DMS153 (cell line): ENCODE measurements at places on chromosomes 2 and 18.
A peak's percentile ranks its signal among the peaks of the same experiment; 100 is the strongest.

DNA sequence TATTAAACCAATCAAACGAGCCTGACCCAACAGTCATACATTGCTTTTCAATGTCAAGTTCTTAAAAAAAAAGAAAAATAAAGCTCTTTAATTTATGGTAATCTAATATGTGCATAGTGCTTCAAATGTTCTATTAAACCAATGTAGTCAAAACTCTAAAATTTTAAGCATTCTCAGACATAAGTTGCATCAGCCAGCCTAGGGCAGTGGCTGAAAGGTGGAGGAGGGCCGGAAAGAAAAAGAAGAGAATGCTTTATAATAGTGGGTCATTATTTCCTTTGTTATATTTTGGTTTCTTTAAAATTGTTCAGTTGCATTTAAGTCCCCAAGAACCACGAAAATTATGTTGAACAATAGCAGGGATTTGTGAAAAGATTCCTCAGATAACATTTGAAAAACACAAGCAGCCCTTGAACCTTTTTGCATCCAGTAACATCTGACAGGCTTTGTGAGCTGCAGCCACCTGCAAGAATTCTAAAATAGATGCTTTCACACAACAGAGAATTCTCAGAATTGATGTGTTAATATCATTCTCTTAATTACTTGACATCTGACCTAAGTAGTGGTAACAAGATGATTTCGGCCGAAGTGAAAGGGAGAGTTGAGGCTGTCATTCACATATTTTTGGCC, 252.1 kb downstream of the CDCA7 start:
- DNase-seq = no peak

GRCh38 chr2:57894381-57894780, 152.2 kb upstream of the VRK2 start:
- no peak for DNase-seq

GRCh38 chr2:216735086-216735485, 39.7 kb upstream of the IGFBP5 start:
- no peak for DNase-seq

GRCh38 chr2:217016796-217017419, 157.0 kb upstream of the TNP1 start:
- DNase-seq = no peak

DNA sequence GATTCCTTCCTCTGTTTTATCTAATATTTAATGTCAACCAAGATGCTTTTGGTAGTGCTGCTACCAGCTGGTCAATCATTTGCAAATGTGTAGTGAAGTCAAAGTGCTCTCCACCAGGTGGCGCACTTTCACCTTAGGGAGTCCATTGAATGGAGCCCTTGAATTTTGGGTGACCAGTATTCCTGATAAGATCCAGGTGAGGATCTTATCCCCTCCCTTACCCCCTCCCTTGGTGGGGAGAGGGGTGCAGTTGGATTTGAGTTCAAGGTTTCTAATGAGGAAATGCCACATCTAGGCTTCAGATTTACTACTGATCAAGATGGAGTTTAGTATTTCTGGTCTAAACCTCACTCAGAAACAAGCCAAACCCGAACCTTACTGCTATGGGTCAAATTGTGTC, 12.0 kb upstream of the E2F6 start:
- DNase-seq = peak; percentile 49

- DNase-seq = no peak
Measured at GRCh38 chr18:9919564-9920232, 5.9 kb downstream of the VAPA start.

DNA sequence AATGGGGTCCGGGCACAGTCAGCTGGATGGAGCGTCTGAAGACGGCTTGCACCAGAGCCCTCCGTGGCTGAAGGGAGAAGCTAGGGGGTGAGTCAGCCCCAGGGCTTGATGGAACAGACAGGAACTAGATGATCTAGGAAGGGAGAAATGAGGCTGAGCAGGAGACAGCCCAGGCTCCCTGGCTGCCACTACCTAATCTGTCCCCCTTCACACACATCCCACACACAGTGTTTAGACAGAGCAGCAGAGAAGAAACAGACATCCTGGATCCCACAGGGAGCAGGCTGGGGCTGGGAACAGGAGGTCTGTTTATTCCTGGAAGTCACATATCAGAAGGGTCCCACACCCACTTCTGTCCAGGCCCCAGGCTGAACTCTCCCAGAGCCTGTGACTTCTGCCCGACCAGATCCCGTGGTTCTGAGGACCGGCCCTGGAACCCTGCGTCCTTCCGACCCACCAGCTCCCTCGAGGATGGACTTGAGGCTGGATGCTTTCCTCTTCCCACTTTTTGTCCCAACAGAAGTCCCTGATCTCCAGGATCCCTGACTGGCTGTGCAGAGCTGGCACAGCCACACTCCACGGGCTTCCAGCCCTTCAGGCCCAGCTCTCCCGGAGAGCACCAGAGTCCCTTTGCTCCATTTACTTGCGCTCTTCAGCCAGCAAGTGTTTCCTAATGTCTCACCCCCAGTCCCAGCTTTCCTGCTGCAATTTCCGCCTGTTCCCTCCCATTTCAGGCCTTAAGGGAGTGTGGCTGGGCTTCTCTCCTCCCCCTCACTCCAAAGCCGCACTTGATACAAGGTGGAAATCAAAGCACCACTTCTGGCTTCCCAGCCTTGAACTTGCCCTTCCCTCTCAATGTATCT, 1.5 kb upstream of the GPBAR1 start:
- DNase-seq = no peak

DNA sequence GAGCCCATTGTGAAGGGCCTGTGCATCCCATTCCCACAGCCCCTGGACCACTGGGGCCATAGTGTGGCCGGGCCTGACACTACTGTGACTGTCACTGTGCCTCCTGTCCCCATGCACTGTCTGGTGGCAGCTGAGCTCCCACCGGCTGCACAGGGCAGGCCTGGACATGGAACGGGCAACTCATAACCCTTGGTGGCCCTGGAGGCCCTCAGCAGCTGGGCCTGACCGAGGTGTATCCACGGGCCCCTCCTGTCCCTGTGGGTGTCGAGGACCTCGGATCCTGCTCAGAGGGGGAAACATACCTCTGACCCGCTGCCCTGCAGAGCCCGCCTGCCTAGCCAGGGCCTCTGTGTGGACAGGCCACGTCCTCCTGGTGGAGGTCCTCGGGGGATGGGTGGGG, 7.8 kb upstream of the GAL3ST2 start:
- no peak for DNase-seq

GRCh38 chr2:239717706-239718105, 307.4 kb downstream of the NDUFA10 start:
- no peak for DNase-seq

DNA sequence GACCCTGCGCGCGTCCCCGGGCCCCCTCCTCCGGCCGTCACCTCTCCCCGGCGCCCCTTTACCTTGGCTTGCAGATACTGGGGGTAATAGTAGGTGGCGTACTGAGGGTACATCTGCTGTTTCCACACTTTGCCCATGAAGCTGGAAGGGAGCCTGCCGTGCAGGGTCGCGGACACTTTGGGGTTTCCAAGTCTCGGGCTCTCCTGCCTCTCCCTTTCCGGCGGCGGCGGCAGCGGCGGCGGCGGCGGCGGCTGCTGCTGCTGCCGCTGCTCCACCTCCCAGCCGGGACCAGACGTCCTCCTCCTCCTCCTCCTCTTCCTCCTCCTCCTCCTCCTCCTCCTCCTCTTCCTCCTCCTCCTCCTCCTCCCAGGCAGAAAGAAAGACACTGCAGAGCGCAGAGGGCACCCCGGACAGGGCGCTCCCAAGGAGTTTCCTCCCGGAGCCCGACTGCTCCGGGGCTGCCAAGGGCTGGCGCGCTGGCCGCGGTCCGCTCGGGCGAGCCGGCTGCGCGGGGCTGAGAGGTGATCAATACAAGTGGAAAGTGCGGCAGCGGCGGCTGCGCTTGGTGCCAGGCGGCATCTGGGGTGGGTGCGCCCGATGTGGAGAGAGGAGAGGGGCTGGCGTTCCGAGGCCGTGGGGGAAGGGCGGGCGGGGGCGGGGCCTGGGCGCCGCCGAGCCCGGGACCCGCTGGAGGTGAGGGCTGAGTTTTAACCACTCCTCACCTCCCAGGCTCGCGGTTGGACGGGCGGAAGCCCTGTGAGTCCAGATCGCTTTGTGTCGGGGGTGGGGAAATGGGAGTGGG, at the start of gene RBMS1:
TSS of gene RBMS1 (minus strand) at position 581 of the 802 bp plus-strand sequence. CDS start at position 137, 444 bp downstream.
- DNase-seq = peak; percentile 20

- no peak for DNase-seq
Measured at GRCh38 chr18:76484749-76485387, 10.2 kb downstream of the ZNF516 start.

DNA sequence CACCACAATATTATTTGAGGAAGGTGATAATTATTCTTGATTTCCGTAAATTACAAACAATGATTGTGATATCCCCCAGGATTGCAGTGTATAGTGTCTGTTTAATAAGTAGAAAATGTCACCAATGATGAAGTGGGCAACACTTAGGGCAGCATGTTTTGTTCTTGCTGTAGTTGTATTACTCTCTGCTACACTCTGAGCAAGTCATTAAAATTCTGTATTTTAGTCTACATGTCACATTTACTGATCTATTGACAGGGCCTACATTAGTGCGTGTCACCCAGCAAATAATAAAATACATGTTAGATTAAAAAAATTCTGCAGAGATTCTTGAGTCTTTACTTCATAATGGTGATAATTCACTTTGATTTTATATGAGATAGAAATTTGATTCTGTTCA, 247.6 kb downstream of the TMX3 start:
- DNase-seq = no peak

- no peak for DNase-seq
Measured at GRCh38 chr2:152336854-152337510, 2.0 kb downstream of the FMNL2 start.

DNA sequence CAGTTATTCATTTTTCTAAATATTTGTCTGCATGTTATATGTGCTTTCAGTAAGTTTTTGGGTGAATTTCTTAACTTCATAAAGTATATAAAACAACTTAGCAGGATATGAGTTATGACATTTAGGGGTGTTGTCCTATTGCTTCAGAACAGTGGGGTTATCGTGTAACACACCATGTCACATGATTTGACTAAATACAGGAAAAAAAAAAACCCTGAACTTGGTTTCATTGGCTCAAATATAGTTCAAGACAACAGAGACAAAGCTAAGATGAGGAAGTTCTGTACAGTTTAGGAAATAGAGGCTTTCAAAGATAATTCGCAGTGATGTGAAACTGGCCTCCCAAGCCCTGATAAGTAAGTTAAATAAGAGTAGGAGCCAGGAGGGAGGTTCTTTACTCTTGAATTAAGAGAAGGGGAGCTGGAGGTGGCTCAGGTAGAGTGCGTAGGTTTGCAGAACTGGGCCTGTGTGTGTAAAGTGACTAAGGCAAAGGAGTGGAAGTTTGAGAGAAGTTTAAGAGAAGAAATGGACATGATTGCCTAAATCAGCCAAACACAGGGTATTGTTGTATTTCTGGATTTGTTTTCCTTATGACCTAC, 53.9 kb downstream of the LIMS1 start:
- no peak for DNase-seq

GRCh38 chr18:34795070-34795732, 85.1 kb downstream of the DTNA start:
- no peak for DNase-seq

GRCh38 chr2:220847589-220847988, 724.5 kb downstream of the EPHA4 start:
- DNase-seq = peak; percentile 42

- no peak for DNase-seq
Measured at GRCh38 chr18:39449566-39449965, 1884.0 kb upstream of the CELF4 start.

- DNase-seq = no peak
Measured at GRCh38 chr2:237626813-237627440, 460 bp upstream of the LRRFIP1 start.

GRCh38 chr2:31331156-31331555, 83.4 kb downstream of the XDH start:
- no peak for DNase-seq

DNA sequence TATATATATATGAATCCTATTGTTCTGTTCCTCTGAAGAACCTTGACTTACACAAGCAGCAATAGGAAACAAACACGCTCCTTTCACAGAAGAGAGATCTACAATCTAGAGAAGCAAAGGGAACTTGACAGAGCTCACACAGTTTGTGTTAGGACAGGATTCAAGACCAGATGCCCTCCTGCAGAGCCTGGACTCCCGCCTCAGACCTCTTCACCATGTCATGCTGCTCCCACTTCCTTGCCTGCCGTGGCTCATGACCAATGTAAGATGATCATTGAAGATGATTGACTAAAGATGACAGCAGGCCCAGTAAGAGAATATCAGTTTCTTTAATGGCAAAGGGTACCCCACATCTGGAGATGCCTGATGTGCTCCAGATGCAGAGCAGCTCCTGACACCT, 111.2 kb upstream of the AGAP1 start:
- no peak for DNase-seq

- peak; percentile 61 for DNase-seq
Measured at GRCh38 chr2:164066095-164066494, 330.3 kb upstream of the FIGN start.

DNA sequence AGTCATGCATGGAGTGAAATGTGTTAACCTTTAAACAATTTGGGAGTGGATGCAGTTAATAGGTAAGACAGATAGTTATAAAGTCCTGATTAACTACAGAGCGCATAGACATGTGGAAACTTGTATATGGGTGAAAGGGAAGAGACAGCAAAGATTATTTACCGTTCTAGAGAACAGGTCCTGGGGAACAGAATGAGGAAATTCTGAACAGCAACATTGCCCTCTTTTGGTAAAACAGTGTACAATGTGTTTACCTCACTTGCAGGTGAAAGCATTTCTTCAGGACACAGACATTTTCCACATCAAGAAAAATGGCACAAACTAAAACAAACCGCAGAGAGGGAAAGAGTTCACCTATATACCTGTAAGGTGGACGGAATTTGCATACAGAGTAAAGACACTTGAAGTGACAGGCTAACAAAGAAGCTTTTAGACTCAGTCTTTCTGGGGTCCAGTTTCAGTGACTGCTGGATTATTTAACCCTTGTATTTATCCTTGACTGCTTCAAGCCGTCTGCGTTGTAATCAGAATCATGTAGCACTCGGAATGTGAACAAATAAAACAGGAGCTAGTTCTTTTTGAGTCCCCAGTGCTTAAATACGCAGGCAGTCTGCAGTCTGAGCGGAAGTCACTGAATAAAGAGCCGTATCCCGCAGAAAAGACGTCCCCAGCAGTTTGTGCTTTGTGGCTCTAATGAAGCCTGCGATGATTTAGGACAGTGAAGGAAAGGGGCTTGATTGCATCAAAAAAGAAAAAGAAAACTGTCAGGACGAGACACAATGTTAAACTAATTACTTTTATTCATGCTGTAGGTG, 364.8 kb upstream of the GALNT5 start:
- DNase-seq = peak; percentile 87

DNA sequence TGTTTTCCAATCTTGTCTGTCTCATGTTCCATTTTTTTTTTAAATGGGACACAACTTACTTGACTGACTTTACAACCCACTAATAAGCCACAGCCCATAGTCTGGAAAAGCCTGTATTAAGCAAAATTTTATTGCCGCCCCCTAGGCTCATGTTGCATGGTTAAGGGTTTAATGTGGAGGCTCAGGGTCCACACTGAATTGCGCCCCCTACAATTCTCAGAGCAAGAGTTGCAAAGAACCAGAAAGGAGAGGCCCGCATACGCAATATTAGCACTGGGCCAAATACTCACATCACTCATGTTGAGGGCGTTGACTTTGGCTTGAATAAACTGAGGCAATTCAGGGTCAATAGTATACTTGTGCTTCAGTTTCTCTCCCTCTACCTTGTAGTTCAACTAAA, 65.5 kb downstream of the NEB start:
- no peak for DNase-seq

- no peak for DNase-seq
Measured at GRCh38 chr2:205882806-205883425, 200.6 kb downstream of the NRP2 start.
